HFF-Myc (cell line): ENCODE measurements at places on chromosomes 2 and 18.

- no peak for DNase-seq
Measured at GRCh38 chr2:118176601-118177000, 88.3 kb downstream of the INSIG2 start.

DNA sequence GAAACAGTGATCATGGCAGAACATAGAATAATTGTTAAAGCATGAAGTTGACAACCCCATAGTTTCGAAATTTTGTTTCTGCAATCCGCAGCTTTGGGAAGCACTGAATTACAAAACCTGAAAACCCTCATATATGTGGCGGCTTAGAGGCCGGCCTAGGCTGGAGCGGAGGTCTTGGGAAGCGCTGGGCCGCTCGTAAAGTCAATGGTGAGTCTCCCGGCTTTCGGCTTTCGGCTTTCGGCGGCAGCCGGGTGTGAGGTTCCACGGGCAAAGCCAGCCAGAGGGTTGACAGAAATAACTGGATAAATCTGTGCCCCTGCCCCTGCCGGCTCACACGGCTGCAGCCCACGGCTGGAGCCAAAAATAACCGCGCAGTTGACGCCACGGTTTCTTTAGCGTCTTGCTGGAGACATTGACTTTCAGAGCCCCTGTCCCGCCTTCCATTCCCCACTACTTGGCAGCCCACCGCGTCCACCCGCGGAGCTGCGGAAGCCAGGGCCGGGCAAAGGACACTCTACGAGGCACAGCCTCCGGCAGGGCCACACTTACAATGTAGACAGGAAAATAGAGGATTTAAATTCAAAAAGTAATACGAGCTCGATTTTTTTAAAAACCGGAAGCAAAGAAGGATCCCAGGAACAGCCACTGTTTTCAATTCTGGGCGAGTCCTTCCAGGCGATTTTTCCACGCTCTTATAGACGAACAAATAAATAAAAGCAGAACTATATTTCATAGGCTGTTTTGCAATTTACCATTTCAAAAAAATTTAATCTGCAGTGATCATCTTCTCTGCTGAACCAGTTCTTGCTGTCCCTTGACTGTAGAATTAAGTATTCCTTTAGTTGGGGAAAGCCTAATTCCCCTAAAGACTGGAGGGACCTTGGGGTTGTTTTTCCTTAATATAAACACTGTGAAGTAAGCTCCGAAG lies 28.3 kb upstream of the ATP6V1B1 start:
- DNase-seq, result no peak

DNA sequence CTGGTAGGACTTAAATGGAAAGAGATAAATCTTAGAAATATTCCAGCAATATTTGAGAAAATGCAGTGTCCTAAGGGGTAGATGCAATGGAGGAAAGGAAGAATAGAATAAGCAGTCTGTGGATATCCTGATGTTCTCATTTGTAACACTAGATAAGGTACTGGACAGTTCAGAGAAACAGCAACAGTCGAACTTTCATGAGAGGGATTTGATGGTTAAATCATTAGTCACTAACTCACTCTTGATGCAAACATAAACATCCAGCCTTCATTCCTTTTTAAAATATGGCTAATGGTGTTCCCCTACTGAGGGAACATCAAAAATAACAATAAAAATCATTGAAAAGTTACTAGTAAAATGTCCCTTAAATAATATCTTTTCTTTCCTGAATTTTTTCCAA lies 211.4 kb upstream of the SLC39A10 start:
- DNase-seq, result no peak

DNA sequence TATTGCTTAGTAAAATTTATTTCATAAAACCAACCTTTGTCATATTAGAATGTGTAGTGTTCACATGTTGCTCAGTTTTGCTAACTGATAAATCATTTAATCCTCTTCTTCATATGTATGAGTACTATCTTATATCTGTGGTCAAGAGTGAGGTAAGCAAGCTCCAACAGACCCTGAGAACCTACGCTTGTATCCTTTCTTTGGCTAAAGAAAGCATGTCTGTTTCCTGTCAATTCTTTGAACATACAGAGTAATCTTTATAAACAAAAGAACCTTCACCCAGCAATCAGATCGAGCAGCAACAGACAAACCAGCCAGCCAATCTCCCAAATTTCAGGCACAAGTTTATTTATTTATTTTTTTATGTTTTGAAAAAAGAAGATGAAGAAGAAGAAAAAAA lies 6.4 kb downstream of the ADCYAP1 start:
- no peak for DNase-seq
